ENCODE measurements at places on chromosomes 11 and 22.
A peak's percentile ranks its signal among the peaks of the same experiment; 100 is the strongest.

DNA sequence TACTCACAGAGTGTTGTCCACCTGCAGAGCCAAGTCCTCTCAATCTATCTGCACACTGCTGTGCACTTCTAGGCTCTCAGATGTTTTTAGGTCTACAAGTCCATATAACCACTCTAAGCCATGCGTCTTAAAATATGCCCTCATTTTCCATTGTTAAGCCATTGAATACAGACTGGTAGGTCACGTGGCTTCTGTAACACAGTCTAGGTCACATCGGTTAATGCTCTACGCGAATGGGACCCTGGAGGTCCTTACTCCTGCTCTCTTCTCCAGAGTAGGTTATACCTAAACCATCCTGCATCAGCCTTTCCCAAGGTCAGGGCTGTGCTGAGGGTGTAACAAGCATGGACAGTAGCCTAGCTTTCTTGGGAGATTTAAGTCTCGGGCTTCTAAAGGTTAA, 819 bp downstream of the JAML start:
- DNase-seq = no peak

GRCh38 chr22:35056486-35056885, 9.5 kb upstream of the ISX start:
- no peak for DNase-seq

DNA sequence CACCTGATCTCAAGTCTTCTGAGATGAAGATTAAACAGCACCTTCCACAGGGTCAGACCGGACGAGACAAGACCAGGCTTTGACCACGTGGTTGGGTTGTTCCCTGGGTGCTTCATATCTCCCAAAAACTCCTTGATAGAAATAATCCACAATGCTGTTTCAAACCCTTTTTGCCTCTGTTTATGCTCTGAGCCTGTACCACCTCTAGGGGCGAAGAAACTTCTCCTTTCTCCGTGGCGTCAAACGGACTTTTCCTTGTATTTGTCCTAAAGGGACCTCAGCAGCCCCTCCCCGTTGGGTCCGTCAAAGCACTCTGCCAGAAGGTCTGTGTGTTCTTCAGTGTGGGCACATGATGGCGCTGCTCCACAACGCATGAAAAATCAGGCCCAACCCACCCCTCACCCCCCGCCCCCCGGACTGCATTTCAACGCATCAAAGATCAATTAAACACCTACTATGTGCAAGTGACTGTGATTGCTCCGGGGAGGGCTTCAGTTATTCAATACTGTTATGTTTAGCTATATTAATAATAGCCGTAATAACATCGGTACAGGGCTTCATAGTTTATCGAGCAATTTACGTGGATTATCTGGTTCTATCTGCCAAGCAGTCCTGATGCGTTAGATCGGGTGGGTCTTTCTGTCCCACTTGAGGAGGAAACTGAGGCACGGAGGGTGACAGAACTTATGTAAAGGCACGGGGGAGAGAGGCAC, 17.3 kb upstream of the EIF3D start:
- DNase-seq = peak; percentile 59

DNA sequence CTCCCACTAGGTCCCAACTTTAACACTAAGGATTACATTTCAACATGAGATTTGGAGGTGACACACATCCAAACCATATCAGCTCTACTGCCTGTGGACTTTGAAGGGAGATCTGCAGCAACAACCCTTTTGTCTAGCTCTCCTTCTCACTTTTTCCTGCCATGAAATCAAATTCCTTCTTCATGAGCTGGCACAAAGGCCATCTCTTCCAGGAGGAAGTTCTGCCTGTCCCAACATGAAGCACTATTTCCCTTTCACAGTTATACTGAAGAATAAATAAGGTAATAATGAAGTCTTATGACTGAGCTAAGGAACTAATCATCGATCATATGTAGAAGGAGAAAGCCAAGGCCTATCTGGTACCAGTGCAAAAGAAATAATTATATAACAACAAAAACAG, 253.5 kb upstream of the TENM4 start:
- DNase-seq = no peak

GRCh38 chr11:87359401-87359800, 321.7 kb downstream of the TMEM135 start:
- no peak for DNase-seq

DNA sequence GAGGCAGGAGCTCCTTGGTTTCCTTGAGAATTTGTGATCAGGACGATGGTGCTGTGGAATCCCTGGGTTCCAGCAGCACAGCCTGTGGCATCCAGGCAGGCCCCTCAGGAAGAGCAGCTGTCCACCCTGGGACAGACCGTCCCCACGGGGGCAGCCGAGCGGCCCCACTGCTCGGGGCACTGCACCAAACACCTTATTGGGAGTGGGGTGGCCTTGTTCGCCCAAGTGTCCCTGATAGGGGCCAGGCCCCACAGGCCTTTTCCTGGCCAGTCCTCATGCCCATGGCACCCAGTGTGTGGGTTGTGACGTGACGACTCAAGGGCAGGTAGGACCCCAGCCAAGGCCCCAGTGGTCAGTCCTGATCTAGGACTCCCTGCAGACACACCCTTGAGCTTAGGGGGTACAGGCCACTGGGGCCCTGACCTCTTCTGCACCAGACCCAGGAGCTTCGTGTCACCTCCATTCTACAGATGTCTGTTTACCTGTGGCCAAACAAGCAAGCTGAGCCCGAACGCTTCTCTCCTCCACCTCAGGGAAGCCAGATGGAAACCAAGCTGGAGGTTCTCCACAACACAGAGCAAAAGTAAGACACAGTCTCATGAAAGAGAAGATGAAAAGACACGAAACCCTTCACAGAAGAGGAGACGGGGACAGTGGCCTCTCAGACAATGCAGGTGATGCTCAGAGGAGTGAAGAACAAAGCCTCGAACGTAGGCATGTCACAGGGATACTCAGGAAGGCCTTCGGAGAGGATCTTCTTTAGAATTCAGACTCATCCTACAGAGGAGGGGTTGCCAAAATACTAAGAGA, 1.6 kb upstream of the BRD1 start:
- DNase-seq = no peak

- no peak for DNase-seq
Observed at GRCh38 chr11:119210050-119210449, 3.9 kb downstream of the CBL start.

DNA sequence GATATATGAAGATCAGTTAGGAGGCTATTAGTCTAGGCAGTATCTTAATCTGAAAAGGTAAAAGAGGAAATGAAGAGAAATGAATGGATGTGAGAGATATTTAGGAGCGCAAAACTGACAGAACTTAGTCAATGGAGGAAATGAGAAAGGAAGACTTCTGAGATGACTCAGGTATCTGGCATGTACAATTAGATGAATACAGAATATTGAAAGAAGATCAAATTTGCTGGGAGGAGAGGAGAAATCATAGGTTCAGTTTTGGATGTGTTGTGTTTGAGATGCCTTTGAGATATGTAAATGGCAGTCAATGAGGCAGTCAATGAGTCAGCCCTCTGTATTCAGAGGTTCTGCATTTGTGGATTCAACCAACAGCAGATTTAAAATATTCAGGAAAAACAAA, 42.9 kb upstream of the GAB2 start:
- no peak for DNase-seq
